Epithelial cell of prostate (primary cell): ENCODE measurements at places on chromosomes 11 and 22.

DNA sequence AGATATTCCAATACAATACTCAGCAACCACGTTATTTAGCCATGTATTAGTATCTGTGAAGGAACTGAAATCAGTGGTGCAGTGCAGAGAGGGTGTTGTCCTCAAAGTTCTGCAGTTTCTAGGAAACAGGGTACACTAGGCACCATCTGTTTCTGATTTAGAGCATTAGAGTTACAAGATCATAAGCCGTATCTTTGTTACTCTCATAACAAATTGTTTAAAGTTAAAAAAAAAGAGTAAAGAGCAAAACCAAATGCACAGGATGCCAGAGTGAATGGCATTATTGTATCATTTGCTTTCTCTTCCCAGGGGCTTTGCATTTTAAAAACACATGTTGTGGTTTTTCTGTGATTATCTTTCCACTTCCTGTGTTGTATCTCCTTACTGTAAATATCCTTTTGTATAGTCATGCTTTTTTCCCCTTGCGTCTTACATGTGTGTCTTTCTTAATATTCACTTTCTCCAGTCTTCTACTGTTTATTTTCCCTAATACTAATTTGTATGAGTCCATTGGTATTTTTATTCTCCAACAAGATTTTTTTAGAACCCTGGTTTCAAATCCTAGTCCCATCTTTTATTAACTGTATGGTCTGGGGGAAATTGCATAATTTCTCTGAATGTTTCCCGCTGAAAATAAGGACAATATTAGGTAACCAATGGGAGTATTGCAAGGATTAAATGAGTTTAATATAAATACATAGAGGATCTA, 15.2 kb upstream of the NUP160 start:
- no peak for DNase-seq

DNA sequence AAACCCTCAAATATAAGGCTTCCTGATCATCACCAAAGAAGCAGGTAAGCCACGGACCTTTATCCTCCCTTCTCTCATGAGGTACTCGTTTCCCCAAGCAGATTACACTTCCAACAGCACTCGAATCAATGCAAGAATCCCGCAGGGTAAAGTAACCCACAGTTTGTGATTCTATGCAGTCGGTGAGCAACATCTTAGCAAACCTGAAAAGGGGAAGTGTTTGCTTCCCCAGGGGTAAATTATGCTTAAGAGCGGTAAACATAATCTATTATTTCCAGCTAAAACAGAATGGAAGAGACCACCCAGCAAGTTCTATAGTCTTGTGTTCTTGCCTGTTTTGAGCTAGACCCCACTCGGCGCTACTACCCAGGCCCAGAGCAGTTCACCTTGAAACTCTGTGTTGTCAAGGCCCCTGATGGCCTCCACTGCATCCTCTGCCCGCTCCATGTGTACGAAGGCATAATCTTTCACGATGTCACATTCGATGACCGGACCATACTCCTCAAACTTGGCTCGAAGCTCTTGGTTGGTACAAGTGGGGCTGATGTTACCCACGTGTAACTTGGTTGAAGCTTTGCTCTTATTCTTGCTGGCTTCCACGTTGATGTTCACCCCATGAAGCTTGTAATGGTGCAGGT, 1.3 kb downstream of the RBM4B start:
- no peak for DNase-seq

GRCh38 chr11:2707736-2708135, 7.9 kb upstream of the KCNQ1OT1 start:
- no peak for DNase-seq

DNA sequence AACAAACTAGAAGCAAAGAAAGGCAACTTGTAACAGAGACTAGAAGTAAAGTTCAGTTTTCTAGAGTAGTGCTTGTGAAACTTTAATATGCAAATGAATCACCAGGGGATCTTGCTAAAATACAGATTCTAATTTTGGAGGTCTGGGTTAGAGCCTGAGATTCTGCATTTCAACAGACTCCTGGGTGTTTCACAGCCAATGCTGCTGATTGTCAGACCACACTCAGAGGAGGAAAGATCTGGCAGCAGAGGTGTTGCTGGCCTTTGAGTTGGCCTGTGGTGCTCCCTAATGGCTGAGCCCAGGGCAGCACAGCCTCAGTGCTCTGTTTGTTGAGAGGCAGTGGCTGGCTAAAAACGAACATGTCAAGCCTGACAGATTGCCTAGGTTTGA, 5.4 kb downstream of the CRY2 start:
- no peak for DNase-seq

- no peak for DNase-seq
Measured at GRCh38 chr22:40008726-40009291, 14.1 kb downstream of the FAM83F start.

- DNase-seq = no peak
Measured at GRCh38 chr11:31714840-31715239, 96.3 kb downstream of the PAX6 start.

GRCh38 chr22:35517207-35517606, 23.4 kb upstream of the RASD2 start:
- no peak for DNase-seq

DNA sequence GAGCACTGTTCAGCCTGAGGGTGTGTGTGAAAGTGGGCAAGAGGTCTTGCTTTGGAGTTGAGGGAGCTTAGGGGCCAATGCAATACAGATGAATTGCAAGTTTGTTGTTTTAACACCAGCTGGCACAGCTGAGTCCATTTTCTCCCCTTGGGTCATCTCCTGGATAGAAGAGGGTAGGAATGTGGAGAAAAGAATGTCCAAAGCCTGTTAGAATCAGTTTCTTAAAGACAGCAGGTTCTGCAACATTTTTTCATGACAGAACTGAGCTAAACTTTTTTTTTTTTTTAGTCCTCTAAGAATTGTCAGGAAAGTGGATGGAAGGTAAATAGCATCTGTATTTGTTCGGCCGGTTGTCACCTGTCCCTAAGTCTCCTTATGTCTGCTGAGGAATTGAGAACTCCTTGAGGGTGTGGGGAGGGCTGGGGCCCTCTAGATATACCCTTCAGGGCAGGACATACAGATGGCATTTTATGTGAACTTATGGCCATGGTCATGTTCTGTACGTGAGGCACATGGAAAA, 211.1 kb upstream of the CADM1 start:
- no peak for DNase-seq

GRCh38 chr22:25144522-25144921, 55.1 kb upstream of the CRYBB3 start:
- DNase-seq = no peak

- no peak for DNase-seq
Measured at GRCh38 chr11:124394408-124394807, 4.4 kb downstream of the OR8B3 start.

- peak; percentile 94 for DNase-seq
Measured at GRCh38 chr11:20112291-20113148, 47.8 kb downstream of the DBX1 start.

DNA sequence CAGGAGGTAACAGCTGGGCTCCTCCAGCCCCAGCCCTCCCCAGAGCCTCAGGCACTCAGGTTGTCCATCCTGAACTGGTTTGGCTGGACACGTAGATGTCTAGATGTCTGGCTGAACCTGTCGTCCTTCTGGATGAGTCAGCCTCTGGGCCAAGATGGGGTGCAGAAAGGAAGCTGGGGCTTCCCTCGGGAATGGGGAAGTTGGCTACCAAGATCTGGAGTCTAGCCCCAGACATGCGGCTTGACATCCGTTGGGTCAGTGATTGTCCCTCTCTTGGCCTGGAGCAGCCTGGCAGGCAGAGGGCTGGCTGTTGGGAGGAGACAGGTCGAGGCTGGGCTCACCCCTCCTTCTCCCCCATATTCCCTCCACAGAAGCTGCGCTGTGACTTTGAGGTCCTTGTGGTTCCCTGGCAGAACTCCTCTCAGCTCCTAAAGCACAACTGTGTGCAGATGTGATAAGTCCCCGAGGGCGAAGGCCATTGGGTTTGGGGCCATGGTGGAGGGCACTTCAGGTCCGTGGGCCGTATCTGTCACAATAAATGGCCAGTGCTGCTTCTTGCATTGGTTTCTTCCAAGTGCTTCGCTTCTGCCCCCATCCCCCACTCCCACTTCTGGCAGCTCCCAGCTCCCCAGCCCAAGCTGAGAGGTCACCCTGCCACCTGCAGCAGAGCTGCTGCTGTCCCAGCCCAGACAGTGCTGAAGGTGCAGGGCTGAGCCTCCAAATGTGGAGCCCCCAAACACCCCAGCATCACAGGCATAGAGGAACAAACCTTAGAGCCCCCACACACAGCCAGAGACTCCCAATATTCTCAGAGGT, 1.3 kb downstream of the CST6 start:
- peak; percentile 50 for DNase-seq

- no peak for DNase-seq
Measured at GRCh38 chr22:50067244-50067643, 9.1 kb upstream of the TTLL8 start.

DNA sequence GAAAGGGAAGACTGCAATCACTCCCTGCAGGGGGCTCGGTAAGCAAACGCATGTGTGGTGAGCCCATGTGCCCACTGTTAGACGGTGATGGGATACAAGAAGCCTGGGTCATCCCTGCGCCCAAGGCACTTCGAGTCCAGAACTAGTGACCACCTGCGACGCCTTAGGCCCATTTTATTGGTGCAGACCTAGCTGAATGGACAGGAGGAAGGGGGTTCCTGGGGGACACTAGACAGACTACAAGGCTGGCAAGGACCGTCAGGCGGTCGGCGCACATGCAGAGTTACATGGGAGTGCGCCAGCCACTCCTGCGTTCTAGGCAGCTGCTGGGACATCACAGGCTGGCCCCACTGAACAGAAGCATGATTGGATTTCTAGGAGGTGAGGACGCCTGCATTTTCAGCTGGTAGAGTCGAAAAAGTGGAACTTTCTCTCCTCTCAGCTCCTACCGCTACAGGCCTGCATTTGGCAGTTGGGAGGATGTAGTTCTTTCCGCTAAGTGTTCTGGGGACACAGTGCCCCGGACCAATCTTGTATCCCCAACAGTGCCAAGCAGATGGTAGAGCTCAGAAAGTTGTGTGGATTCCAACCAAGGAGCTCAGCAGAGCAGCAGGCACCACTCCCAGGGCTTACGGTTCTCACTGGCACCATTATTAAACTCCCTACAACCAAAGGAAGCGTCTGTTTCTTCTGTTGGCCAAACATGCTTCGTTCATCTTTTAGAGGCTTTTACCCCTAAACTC, 35.7 kb downstream of the BID start:
- DNase-seq = no peak

GRCh38 chr11:77049026-77049425, 14.8 kb downstream of the B3GNT6 start:
- DNase-seq = no peak

GRCh38 chr11:65576867-65577755, 1.3 kb downstream of the EHBP1L1 start:
- no peak for DNase-seq

DNA sequence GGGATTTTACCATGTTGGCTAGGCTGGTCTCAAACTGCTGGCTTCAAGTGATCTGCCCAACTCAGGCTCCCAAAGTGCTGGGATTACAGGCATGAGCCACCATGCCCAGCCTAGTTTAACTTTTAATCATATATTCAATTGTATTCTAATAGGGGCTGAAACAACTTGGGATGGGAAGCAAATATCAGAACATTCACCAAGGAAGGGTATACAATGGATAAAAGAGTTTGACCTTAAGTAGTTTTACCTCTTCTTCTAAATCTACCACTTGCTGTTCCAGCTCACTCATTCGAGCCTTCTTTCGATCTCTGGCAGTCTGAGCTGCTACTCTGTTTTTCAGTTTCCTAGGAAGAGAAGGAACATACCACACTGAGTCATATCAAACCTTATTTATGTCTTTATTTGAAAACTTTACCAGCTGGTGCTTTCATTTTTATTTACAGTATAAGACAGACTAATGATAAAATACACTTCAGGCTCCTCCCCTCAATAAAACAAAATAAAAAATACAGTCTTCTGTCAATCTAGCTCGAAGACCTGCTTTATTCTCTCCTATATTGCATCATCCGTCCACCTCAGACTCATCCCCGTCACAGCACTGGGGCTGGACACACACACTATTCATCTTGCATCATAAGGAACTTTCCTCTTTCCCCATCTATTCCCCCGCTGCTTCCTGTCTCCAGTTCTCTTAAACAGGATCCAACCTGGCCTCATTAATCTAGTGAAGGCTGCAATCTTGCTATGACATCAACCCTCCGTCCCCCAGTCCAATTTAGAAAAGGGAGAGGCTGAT, 1.4 kb downstream of the XBP1 start:
- peak; percentile 74 for DNase-seq

DNA sequence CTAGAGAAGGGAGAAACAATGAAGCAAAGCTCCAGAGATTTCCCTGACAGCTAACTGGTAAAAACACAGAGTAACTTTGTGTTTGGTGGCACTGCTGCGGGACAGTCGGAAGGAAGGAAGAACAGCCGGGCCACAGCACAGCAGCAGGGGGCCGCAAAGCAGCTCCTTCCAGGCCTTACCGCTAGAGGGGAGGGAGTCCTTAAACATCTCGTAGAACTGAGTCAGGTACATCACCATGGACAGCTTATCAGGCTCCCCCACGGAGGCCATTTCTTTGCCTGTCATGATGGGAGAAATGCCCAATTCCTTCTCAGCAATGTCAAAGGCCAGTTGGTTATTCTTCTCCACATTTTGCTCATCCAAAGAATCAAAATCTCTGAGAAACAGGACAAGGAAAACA, 114.6 kb upstream of the BID start:
- DNase-seq = no peak

GRCh38 chr11:86904001-86904400, 51.2 kb downstream of the FZD4 start:
- no peak for DNase-seq

GRCh38 chr11:126810776-126811175, 189.8 kb downstream of the KIRREL3 start:
- DNase-seq = no peak

- no peak for DNase-seq
Measured at GRCh38 chr11:44831605-44832394, 105.0 kb downstream of the TSPAN18 start.

DNA sequence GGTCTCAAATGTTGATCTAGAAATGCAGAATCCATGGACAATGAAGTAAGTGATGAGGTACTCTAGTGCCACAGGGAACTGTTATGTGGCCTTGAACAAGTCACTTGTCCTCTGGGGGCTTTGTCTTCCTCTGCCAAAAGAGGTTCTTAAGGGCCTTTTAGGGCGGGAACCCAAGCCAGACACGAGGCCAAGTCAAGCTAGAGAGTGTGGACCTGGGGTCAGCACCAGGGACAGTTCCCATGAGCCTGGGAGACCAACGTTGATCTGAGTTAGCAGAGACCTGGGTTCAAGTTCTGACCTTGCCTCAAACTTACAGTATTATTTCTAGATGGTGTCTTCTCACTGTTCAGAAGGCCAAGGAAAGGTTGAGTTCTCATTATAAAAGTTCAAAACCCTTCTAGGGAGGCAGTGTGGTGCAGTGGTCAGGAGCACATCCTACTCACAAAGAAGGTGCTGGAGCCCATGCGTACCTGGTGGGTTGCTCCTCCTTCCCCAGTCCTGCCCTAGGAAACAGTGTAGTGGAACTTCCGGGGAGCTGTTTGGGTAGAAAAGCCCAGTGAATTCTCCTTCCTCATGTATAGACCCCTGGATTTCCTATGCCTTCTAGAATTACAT, 121.5 kb downstream of the CHST1 start:
- DNase-seq = no peak
